Progenitor cell of endocrine pancreas (in vitro differentiated cells): ENCODE measurements at places on chromosomes 2 and 18. TPM values are rescaled to one million over a fixed set of nuclear protein-coding genes. Genes with fewer than 3 reads are reported as not detected.

SGPP2 gene
- 14.2 and 19.8 TPM in 2 replicates for total RNA-seq

DNA sequence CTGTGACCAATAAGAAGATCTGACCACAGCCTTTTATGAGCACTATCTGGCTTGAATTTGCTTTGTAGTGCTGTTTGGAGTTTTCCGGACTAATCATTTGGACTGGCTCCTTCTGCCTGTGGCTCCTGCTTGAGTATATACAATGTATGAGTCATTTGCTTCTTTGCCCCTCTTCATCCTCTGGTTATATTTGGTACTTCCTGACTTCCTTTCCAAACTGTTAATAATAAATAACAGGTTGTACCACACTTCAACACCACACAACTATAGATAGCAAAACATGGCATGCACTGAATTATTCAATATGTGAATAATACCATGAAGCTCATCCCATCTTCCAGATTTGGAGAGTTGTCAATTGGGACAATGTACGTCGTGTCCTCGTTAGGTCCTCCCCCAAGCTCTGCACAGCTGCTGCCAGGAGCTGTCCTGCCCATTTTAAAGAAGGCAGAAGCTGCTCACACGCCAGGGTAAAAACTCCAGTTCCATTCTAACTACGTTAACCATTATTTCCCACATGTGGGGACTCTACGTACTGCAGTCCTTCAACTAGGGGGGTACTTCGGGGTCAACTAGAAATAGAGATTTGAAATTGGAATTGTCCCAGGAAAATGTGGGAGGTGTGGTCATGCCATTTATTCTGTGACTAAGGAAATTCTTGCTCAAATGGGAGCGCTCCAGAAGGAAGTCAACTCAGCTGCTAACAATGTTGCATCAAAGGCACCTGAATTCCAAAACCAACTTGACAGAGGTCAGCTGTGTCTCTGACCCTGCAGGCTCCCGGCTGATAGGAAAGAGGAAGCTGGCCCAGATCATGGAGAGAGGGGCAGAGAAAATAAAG lies 38.1 kb downstream of the ST8SIA5 start:
- peaks cover 14% of the 10 kb centered on the region for H3K27me3 ChIP-seq
- no peak for DNase-seq
- peaks cover 1% of the 10 kb centered on the region for H3K4me1 ChIP-seq
- no peaks in the 10 kb centered on the region for H3K36me3 ChIP-seq
- no peak overlapping the region for H3K27ac ChIP-seq

DNA sequence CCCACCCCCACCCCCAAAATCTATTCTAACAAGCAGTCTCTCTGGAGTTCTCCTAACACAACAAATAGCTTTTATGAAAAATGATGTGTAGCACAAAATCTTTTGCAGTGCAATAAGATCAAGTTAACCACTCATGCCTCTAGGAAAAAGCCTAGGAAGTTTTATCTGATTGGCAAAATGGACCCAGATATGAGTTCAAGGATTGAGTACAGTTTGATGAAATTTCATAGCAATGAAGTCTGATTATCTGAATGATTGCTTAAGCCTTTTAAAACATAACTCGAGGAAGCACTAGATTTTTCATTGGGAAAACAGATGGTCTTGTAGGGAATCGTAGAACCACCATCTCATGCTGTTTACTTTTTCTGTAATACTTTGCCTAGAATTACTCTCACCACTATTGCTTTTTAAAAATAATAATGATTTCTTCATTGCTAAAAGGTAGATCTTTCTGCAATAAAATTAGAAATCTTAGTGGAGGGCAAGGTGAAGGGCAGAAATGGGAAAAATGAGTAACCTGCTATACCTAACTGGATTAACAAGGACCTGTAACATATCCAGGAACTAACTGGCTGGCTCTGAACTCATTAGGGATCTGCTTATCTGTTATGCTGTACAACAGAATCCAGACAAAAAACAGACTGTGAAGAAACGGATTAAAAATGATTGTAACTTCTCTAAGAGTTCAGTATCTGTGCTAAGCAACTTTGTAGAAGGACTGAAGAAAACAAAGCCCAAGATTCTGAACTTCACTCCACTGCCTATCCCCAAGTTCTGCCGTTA lies 73.7 kb upstream of the ETAA1 start:
- H3K4me3 ChIP-seq, result no peak overlapping the region
- H3K36me3 ChIP-seq, result no peaks in the 10 kb centered on the region
- no peaks in the 10 kb centered on the region for H3K27me3 ChIP-seq
- peak overlapping the region; percentile 70 for H3K27ac ChIP-seq
- peaks cover 34% of the 10 kb centered on the region for H3K4me1 ChIP-seq
- no peak for DNase-seq

HK2 gene
- total RNA-seq, result 18.2 and 20.0 TPM in 2 replicates

- peaks cover 1% of the 10 kb centered on the region for H3K36me3 ChIP-seq
- H3K27me3 ChIP-seq, result no peaks in the 10 kb centered on the region
- H3K27ac ChIP-seq, result peak overlapping the region; percentile 5
Observed at GRCh38 chr2:217256251-217256650, 396.4 kb upstream of the TNP1 start.
